ENCODE measurements at places on chromosomes 7 and 10.
A peak's percentile ranks its signal among the peaks of the same experiment; 100 is the strongest.

DNA sequence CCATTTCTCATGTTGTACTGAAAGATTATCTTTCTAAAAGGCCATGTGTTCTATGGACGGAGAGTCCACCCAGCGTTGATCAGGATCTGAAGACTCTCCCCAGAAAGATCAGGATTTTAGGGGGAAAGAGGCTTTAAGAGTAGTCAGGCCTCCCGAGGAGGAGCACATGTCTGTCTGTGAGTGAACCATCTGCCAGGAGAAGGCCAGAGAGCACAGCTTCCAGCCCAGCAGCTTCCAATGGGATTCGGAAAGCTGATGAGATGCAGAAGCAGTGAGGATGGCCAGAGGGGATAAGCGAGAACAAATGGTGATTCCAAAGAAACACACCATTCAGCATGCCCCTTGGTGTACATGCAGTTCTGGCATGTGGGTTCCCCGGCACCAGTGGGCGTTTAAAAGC lies 88.5 kb upstream of the TCERG1L start:
- DNase-seq, result no peak

GRCh38 chr10:2984682-2985081 lies 82.7 kb upstream of the PFKP start:
- DNase-seq, result no peak

DNA sequence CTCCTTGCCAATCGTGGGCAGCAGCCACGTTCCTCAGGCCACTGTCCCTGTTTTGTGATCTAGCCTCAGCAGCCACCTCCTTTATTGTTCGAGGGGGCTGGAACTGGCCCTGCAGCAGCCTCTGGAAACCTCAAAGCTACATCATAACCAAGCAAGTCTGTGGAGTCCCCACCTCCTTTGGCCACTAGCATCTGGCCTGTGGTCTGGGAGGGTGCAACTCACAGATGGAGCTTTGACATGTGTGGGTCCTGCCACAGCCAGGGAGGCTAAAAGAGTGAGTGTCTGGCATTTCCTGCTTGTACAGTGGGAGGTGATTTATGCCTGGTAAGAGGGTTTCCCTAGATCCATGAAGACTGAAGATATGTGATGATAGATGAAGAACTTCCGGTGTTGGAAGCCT lies 32.3 kb upstream of the NUB1 start:
- DNase-seq, result no peak

DNA sequence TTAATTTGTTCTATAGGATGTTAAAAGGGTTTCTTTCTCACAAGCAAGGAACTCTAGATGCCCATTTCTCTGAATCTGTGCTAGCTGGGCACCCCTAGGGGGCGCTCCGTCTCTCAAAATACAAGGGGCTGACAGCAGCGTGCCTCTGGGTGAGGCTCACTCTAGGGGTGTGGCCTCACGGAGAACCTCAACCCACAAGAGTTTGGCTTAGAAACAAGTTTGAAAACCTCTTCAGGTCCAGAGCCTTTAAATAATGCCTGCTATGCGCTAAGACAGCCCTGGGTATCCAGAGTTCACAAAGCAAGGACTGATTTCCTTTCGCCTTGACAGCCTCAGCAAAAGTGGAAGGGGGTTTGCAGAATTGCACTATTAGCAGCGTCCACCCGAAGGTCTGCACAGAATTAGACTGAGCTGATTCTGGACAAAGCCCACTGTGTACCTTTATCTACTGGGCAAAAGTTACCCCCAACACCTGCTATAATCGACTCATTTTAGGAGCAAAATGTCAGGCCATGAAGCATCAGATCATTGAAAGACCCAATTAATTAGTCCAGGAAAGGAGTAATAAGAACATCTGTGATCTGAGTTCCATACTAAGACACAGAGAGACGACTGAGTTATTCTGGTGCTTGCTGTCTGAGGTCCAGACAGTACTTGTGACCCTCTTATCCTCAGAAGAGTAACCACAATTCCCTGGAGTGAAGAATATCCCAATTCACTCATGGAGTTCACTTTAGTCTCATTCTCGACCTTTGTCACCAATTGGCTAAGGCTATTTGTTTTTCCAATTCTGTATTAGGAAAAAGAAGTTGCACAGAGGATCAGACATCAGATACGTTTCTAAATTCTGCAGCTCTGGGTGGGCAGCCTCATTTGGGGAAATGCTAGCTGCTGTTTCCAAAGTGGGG lies 574 bp upstream of the CPED1 start:
- DNase-seq, result peak; percentile 96

DNA sequence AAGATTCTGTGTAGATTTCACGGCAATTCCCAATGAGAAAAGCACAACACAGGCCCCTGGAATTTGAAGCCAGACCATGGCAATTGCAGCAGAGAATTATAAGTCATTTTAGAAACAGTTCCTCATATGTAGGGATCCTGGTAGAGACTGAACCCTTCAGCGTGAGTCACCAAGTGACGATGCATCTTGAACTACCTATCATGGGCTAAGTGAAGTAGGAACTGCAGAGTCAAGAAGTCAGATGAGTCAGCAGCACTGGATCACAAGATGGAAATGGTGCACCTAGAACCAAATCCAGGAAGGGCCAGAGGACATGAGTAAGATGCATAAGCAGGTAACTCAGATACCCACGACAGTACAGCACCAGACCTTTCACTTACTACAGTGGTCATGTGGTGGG lies 140.0 kb upstream of the TPK1 start:
- DNase-seq, result peak; percentile 13
